ENCODE measurements at places on chromosomes 4 and X.

- DNase-seq: no peak
Measured at GRCh38 chr4:174397366-174398155, 113.8 kb downstream of the CEP44 start.

- no peak for DNase-seq
Measured at GRCh38 chr4:84032372-84032771, 466.7 kb downstream of the NKX6-1 start.

DNA sequence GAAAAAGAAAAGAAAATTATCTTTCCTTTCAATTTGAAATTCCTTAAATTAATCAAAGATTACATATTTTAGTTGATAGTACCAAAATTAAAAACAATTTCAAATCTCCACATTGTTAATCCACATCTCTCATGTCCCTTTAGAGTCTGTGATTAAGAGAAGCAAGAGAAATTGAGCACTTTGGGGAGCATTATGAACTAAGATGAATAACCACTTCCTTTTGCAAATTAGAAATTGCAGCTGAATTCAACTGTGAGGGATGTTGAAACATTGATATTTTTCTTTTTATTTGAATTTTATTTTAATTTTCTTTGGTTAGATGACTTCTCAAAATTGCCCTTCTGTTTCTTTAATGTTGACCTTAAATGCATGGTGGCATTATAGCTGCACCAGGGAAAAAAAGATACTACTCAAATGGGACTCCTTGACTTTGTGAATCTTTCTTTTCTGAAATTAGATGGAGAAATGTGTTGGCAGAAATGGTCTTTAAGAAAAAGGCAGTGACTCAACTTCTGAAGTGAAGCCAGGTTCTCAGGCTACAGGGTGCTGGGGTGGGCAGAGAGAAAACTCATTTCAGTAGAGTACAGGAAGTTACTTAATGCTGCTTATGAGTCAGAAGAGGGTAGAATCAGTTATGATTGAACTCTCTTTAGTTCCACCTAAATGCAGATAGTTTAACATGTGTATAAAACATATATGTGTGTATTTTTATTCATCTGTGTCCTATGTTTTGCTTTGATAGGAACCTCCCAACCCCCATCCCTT, 92.0 kb upstream of the TNIP3 start:
- no peak for DNase-seq

DNA sequence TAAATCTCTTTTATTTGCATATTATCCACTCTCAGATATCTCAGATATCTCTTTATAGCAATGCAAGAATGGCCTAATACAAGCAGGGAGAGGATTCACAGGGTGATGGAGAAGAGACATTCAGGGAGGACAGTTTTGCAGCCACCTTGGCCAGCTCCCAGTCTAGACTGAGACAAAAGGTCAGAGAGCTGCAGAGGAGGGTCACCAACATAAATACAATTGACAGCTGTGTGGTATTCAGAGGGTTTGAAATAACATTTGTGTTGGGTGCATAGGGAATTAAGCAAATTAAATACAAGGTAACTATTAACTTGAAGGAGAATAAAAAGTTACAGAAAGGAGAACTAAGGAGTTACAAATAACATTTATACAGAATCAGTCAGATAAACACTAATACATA, 189.5 kb upstream of the TAPT1 start:
- no peak for DNase-seq

DNA sequence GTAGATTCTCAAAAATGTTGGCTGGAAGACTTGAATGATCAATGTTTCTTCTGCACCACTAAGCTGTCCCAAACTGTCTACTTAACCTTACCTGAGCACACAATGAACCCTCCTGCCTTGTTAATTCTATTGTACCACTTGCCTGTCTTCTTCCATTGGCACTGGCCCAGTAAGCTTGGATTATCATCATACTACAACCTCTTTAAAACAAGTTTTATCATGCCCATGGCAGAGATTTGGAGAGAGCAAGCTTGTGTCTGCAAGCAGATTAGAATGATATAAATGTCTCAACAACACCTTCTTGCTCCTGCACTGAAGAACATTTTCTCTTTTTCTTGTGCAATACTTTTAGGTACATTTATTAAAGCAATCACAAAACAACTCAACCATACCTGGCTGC, 74.0 kb upstream of the VMA21 start:
- DNase-seq: no peak

GRCh38 chr4:130712038-130712437, 1616.1 kb downstream of the C4orf33 start:
- DNase-seq: no peak

DNA sequence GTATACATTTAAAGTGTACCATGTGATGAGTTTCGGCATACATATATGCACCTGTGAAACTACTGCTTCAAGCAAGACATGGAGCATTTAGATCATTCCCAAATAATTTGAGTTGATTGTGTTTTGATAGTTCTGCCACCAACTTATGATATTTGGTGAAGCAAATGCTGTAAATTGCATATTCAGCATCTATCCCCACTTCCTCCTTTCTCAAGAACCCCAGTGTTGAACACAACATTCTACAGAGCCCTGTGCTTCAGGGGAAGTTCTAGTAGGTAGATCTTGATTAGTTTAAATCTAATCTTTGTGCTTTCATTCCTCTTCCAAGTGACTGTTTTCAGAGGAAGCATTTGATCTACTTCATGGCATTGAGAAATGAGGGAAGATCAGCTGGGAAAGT, 5.4 kb upstream of the SHROOM3 start:
- no peak for DNase-seq

DNA sequence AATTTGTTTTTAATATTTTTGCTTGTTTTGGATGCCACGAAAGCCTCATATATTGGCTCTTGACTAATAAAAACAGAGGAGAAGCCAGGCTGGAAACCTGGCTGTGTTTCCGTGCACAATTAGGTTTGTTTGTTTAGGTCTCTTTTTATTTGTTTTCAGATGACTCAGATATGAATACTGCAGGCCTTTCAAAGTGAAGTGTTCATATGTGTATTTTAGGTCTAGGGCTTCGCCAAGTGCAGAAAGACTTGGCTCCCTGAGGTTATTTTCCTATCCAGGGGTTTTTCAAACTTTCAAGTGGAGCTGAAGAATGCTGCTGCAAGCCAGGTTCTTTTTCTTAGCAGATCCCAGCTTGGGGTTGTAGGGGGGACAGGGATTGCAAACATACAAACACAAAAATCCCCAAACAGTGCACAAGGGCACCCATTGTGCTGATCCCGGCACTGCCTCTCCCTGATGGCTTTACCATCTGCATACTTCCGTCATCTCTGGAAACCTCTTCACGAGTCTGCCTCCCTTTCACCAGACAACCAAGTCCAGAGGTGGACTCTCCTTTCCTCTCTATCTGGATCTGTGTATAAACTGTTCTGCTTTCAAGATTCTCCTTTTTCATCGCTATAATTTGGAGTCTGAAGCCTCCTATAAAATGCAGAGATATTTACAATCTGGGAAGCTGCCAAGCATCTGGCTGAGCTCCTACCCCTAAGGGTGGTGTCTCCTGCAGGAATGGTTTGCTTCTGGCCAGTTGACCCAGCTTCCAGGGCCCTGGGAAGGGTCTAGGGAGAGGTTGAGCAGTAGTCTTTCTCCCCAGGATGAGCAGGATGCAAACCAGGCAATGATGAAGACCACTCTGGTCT, 108.6 kb downstream of the SMIM20 start:
- no peak for DNase-seq

GRCh38 chr4:8819473-8820177, 52.0 kb downstream of the HMX1 start:
- no peak for DNase-seq

DNA sequence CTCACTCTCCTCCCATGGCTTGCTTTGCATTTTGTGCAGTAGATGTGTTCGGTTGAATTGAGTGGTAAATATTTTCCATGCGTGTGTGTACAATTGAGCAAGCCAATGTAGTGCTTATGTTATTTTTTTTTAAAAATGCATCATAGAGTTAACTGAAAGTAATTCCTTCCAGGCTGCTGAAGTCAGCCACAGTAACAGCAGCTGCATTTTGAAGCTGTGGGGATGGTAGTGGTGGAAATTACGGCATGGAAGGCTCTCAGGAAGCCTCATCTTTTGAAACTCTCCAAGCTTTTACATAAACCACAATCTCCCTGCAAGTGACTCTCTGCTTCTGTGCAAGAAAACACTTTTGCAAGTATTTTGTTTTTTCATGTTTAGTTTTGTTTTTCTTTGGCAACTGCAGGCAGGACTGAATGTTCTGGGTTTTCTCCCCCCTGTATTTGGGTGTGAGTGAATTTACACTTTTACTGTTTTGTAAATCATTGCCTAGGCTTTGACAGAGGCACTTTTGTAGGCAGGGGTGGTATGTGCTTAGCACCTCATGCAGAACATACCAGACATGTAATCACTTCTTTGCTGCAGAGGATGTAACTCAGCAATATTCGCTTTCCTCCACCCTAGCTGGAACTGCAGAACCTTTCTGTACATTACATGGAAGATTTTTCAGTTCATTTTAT, 56.2 kb downstream of the LRRC66 start:
- no peak for DNase-seq

DNA sequence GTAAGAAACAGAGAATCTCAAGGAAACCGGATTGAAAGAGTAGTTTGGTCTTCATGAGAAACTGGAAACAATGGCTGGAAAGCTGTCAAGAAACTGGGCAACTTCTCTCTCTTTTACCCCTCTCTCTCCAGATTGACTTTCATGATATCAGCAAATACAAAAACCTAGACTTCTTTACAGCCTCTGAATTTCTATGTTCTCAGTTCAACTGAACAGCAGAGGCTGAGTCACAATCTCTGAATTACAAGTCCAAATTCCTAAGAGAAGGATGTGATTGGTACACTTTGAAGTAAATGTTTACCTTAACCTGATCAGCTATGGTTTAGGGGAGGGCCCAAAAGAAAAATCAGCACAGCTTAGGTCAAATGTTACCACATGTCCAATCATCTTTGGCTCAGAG, 974.9 kb downstream of the RPA4 start:
- DNase-seq: no peak

- peak; percentile 98 for DNase-seq
Measured at GRCh38 chr4:1043651-1044468, 32.4 kb downstream of the FGFRL1 start.

DNA sequence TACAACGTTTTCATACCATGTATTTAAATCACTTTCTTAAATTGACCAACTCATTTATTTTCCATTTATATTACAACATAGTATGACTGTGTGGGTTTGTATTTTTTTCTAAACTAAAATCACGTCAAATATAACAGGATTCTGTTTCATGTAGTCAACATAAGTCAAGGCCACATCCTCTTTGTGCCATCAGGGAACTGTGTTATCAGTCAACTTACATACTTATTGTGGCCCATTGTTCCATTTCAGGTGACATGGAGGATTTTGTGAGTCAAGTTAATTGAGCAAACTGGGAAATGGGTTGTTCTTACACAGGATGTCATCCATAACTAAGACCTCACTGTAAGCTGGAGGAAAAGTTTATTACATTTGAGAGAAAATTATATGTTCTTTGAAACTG, 35.9 kb downstream of the STK26 start:
- DNase-seq: no peak

DNA sequence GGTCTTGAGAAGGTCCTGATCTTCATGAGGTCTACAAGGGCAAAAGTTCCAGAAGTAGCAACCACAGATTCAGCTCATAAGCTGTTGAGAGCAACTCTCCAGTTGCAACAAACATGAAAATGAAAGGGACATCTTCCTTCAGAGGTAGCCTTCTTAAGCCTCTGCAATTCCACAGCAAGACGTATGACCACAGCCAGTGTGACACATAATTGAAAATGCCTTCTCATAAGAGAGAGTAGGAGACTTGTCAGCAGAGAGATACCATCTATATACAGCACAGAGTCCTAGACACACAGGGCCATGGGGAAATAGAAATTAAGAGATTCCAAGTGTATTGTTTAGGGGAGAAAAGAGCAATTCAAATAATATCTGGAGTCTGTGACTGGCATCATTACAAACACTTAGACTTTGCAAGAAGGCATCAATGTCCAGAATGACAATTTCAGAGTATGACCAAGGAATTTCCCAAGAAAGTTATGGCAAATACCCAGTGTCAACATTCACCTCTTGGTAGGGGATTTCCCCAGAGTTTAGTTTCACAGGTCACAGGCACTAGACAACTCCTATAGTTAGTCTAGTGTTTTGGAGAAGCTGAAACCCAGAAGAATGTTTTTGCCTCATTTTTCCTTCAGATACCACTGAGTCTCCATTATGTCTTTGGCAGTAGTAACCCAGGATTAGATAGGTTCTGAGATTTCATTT, 340.3 kb downstream of the ZNF674 start:
- DNase-seq: no peak

GRCh38 chr4:3389233-3390215, 52.2 kb upstream of the HGFAC start:
- DNase-seq: peak; percentile 77

GRCh38 chr4:180832073-180832472, 1411.1 kb upstream of the TENM3 start:
- no peak for DNase-seq

DNA sequence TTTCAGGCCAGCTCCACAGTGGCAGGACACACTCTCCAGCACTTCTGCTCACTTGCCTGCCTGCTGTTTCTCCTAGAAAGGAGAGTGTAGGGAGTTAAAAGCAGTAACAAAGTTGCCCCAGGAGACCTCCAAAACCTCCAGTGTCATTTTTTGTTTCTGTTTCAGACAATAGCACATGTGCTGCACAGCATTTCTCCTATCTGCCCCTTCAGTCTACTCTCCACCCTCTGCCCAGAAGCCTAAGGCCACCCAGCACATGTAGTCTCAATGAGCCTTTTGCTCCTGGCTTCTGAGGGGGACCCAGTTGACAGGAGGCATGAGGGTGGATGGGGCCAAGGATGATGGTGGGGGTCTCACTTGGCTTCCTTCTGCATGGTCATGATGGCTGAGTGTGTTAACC, 329.6 kb upstream of the CLNK start:
- no peak for DNase-seq

DNA sequence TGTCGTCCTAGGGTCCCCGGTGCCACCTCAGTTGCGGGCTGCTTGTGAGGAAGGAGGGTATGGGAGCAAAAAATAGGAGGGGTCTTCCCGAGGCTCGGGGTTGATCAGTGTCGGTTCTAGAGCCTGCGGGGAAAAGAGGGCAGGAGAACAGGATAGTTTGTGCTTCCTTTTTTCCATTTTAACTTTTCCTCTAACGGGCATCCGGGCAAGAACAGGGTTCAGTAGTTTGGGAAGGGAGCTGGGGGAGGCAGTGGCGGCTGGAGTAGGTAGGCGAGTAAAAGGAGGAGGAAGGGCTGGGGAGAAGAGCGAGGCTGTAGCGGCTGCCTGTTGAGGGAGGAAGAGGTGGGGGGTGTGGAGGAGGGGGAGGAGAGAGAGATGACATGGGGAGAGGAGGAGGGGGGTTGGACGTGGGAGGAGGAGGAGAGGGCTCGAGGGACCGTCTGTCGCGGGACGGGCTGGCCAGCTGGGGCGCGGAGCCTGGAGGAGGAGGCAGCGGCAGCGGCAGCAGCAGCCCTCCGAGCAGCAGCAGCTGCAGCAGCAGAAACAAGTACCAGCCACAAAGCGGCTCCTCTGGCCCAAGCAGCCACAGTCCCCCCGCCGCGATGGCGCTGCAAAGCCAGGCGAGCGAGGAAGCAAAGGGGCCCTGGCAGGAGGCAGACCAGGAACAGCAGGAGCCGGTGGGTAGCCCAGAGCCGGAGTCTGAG, at the start of gene SLC16A2:
TSS of gene SLC16A2 (plus strand) at position 458 of the 704 bp plus-strand sequence. CDS start at position 603, 145 bp downstream.
- DNase-seq: peak; percentile 87

- DNase-seq: no peak
Measured at GRCh38 chr4:100428051-100428450, 89.8 kb downstream of the EMCN start.

GRCh38 chr4:188437535-188437934, 298.3 kb downstream of the TRIML1 start:
- no peak for DNase-seq

GRCh38 chr4:165060938-165061337, 7.3 kb downstream of the TRIM75 start:
- DNase-seq: no peak

Data from posterior vena cava (tissue), 2 donors.